ENCODE measurements at places on chromosomes 5 and 9.

DNA sequence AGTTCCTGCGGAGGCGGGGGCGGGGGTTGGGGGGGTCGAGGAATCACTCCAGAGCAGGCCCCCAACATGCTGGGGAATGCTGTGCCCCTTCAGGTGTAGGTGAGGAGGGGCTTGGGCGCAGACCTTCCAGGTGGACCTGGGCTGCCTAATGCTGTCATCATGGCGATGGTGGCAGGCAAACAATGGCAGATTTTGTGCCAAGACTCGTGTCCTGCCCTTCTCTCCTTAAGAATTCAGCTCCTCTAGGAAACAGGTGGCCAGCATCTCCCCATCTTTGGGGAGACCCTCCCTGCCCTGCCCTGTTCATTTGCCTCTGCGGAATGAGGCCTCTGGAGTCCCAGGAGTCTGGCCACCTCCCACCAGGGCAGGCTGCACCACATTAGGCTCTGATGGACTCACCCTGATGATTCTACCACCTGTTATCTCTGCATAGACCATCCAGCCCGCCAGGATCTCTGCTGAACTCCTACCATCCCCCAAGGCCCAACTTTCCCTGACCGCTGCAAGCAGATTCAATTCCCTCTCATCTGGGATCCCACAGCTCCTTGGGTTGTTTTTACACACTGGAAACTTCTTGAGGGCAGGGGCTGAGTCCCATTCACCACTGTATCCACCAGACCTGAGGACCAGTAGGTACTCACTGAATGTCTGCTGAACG is 10.9 kb upstream of the SLC25A51 start:
- no peak for DNase-seq

DNA sequence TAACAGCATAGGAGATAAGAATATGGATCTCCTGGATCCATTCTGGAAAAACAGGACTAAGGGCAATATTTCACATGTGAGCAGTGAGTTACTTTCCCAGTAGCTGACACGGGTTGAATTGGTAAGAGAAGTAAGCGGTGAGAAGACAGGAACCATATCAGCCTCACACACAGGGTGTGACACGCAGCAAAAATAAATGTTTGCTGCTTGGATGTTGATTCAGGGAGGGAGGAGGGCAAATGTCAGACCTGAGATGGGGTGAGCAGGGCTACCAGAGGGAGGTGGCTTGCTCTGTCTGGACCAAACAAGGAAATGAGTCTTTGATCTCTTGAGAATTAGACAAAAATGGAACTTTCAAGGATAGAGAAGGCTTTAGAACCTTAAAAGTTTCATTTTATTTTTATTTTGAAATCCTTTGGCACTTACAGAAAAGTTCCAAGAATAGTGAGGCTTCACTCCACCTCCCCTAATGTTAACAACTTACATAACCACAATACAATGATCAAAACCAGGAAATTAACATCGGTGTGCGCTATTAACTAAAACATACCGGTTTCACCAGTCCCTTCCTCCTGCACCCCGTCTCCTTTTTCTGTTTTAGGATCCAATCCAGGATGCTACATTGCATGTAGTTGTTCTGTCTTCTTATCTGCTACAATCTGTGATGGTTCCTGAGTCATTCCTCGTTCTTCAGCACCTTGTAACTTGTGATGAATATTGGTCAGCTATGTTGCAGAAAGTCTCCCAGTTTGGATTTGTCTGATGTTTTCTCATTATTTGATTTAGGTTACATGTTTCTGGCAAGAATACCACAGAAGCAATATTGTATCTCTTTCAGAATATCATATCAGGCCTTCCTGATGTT is 20.5 kb upstream of the ARHGEF28 start:
- DNase-seq: no peak

DNA sequence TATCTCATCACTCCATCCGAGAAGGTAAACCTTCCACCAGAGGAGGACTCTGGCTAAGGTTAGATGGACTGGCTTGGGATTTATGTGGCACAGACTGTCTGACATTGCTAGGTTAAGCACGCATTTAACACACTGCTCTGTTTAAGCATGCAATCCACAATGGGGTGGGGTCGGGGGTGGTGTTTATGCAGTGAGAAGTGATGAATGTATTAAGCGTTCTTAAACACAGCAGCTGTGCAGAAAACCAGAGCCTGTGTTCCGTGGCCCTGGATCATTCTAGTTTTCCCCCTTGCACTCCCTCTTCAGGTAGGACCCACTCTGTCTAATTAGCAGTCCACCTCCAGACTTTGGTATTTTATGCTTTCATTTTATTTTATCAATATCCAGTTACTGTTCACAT is 46.4 kb downstream of the STXBP1 start:
- DNase-seq: no peak

- no peak for DNase-seq
These were observed 161.3 kb downstream of the DRD1 start for GRCh38 chr5:175282611-175283225.

- no peak for DNase-seq
These were observed 130.8 kb upstream of the PPP1R26 start for GRCh38 chr9:135348788-135349150.

DNA sequence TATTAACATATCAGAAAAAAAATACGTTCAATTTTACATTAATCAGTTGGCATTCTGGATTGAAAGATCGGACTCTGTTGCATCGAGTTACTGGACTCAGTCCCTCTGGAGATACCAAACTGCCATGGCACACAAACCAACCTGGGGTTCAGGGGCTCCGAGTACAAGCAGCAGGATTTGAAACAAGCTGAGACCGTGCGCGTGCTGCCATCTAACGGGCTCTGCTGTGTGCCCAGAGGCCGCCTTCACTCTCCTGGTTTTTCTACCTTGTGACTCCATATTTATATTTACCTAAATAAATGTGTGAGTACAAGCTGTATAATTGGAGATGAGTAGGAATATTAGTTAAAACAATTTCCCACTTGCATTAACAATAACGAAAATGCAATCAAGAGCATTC is 48.2 kb downstream of the ANXA1 start:
- no peak for DNase-seq

Measured in activated CD8-positive, alpha-beta memory T cell treated with anti-CD3 and anti-CD28 coated beads for 4 hours (primary cell).